ENCODE measurements at places on chromosomes 12 and 14.

- DNase-seq: peak; percentile 43
Measured at GRCh38 chr12:102781117-102781516, 135.9 kb downstream of the PAH start.

GRCh38 chr12:52585946-52586345, 12.3 kb upstream of the KRT74 start:
- no peak for DNase-seq

DNA sequence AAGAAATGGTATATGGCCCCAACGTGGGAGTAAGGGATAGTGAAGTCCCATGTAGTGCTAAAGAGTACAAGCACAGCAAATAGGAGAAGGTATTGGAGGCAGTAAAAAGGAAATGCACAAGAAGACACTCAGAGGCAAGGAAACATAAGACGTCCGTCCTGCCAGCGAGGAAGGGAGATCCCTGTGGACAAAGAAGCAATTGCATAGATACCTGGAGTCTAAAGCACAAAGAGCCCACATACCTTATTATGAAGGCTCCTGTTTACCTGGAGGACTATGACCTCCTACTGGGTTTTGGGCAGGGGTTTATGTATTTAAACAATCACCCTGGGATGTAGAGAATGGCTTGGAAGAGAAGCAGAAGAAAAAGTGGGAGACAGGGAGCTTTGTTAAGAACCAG, 341.2 kb upstream of the DCN start:
- no peak for DNase-seq

GRCh38 chr12:115191342-115191741, 507.4 kb upstream of the TBX3 start:
- DNase-seq: no peak

DNA sequence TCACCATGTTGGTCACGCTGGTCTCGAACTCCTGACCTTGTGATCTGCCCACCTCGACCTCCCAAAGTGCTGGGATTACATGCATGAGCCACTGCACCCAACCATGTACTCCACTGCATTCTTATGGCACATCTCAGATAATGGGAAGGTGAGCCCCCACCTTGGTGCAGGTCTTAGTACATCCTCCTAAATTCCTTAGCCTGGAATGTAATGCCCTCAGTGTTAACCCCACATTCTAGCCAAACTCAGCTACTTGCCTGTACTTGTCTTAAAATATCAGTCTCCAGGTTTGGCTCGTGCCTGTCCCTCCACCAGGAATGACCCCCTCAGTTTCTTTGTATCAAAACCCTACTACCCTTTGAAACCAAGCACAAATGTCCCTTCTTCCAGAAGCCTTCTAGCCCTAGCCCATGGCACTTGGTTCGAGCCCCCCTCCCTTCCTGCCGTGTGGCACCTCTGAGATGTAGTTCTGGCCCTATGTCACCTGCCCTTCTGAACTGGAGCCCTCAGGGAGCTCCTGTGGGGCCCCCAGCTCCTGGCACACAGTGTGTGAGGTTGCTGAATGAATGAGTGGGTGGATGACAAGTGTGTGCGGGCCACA, 8.4 kb downstream of the KCNH3 start:
- no peak for DNase-seq

DNA sequence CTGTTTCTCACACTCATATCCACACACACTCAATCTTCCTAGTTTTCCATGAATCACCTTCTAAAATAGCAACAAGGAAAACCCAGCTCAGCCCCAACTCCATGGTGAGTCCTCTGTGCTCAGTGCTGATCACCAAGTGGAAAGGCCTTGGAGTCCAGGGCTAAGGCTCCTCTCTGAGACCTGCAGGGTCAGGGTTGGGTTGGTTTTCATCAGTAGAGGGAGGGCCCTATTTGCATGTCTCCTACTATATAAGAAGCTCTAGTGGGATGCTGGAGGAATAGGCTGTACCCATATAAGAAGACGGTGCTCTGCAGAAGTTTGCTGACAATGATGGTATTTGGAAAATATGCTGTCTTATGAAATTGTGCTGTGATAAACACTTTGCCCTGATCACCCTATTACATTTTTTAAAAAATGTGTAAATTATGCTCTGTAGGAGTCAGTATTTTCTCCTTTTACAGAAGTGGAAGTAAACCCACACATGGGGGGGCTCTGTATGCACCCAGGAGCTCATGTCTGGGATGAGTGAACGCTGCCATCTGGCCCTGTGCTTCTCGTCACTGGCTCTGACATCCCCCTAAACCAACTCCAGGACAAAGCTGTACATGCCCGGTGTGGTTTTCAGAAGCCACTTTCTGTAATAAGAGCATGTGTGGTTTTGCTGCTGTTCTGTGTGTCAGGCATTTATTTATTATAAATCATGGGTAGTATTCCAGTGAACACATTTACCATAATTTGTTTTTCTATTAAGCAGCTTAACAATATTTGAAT, 536.3 kb downstream of the TMEM121 start:
- DNase-seq: no peak

- DNase-seq: peak; percentile 96
Measured at GRCh38 chr12:120110550-120111501, 5.7 kb downstream of the RAB35 start.

- DNase-seq: no peak
Measured at GRCh38 chr12:118185602-118186397, 49.9 kb downstream of the PEBP1 start.

GRCh38 chr14:70392676-70393075, 24.2 kb downstream of the SYNJ2BP start:
- no peak for DNase-seq

DNA sequence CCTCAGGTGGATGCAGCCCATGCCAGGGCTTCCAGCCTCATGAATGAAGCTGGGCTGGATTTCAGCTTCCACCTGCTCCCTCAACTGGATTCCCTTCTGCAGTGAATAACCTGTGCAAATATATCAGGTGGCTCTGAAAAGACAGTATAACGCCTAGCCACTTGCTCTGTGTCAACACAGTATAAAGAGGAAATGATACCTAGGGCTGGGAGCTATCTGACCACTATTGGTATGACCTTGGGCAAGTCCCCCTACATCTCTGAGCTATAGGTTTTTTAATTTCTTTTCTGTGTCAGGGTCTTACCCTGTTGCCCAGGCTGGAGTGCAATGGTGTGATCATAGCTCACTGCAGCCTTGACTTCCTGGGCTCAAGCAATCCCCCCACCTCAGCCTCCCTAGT, 19.8 kb downstream of the ISM2 start:
- DNase-seq: no peak

DNA sequence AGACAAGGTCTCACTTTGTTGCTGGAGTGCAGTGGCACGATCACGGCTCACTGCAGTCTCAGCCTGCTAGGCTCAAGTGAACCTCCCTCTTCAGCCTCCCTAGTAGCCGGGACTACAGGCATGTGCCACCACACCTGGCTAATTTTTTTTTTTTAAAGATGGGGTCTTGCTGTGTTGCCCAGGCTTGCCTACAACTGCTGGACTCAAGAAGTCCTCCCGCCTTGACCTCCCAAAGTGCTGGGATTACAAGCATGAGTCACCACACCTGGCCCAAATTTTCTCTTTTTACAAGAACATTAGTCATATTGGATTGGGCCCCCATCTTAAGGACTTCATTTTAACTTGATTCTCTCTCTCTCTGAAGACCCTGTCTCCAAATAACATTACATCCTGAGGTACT, 7.0 kb upstream of the HECTD4 start:
- no peak for DNase-seq

DNA sequence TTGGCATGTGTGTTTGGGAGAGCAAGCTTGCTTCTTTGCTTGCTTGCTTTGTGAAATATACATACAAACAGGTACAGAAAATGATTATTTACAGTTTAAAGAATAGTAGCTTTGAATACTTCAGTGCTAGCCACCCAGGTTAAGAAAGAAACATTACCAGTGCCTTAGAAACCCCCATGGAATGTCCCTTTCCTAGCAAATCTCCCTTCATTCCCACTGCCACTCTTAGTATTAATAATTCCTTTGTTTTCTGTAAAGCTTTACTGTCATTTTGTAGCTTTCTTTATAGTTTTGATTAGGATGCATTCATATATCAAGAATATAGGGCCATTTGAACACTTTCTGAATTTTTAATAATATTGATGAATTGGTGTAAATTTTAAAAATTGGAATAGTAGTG, 9.5 kb downstream of the SRGAP1 start:
- DNase-seq: no peak

- no peak for DNase-seq
Measured at GRCh38 chr12:58761308-58761707, 159.0 kb downstream of the LRIG3 start.

DNA sequence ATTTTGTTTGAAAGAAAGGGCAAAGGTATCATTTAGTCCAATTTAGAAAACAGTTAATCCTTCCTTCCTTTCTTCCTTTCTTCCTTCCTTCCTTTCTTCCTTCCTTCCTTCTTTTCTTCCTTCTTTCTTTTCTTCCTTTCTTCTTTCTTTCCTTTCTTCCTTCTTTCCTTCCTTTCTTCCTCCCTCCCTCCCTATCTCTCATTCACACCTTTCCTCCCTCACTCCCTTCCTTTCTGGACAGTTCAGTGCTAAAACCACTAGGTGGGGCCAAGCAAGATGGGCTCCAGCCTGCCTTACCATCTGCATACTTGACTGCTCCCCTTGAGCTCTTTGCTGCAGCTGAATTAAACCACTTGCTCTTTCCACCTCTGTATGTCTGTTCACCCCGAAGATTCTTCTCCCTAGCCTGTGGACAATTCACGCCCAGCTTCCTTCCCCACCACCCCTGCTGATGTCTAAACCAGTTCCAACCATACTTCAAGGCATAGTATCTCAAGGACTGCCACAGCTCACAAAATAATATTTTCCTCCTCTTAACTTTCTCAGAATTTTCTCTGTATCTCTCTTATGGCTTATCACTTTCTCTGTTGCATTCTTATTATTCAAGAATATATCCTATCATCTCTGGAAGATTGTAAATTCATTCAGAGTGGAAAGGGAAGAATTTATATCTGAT, 78.0 kb downstream of the DBX2 start:
- DNase-seq: no peak

GRCh38 chr12:53380794-53381730, 1.1 kb downstream of the SP1 start:
- peak; percentile 68 for DNase-seq

DNA sequence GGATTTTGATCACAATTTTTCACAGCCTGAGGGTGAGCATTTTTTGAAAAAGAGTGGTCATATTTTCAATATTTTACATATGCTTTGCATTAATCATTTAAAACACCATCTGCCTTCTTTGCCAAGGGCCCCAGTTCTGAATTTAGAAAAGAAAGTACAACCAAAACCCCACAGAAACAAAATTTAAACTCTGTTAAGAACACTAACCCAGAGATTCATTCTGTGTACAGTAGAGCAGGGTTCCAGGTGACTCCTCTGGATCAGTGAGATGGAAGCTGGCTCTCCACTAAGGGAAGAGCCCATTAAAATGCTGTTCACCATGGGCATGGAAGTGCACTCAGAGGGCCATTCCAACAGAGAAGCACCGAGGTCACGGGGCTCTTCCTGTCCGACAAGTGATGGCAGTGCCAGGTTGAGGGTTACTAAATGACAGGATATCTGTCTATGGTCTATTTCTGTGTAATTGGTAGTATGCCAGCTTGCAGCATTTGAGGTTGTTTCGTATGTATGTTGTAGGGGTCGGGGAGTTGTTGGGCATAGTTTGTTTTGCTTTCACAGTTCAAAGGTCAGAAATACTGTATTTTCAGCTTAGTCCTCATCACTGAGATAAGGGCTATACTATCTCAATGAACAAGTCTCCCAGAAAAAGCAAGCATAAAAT, 95.9 kb downstream of the SLC35F4 start:
- DNase-seq: no peak

DNA sequence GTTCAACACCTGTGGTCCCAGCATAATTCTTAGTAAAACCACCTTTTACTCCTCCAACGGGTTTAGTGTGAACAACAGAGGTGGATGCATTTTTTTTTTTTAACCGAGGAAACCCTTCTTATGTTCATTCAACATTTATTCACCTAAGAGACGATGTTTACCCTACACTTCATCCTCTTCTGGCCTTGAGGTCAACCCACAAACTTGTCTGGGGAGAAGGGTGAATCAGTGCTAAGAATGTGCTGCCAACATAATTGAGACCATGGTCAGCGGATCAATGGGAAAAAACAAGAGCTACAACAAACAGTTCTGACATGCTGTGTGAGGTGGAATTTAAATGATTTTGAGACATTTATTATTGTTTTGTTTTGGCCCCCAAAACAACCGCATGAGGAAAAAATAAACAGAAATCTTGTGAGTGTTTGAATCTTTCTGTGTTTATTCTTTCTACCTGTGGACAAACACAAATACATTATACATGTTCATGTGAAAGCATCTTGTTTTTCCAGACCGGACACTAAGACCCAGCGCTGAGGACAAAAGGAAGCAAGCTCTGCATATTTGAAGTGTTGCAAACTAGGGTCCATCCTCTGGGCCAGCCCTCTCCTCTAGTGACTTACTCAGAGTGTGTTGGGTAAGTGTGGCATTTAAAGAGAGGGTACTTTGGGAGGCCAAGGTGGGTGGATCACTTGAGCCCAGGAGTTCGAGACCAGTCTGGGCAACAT, 5.1 kb upstream of the USP30 start:
- DNase-seq: no peak

GRCh38 chr14:61643555-61643954, 51.8 kb upstream of the HIF1A start:
- DNase-seq: peak; percentile 63

- no peak for DNase-seq
Measured at GRCh38 chr12:25864306-25865276, 93.9 kb upstream of the RASSF8 start.

GRCh38 chr14:91985521-91986255, 38.2 kb upstream of the FBLN5 start:
- DNase-seq: peak; percentile 26

GRCh38 chr14:96934638-96935330, 137.6 kb downstream of the VRK1 start:
- DNase-seq: no peak

GRCh38 chr12:24359418-24359817, 409.9 kb upstream of the SOX5 start:
- no peak for DNase-seq

DNA sequence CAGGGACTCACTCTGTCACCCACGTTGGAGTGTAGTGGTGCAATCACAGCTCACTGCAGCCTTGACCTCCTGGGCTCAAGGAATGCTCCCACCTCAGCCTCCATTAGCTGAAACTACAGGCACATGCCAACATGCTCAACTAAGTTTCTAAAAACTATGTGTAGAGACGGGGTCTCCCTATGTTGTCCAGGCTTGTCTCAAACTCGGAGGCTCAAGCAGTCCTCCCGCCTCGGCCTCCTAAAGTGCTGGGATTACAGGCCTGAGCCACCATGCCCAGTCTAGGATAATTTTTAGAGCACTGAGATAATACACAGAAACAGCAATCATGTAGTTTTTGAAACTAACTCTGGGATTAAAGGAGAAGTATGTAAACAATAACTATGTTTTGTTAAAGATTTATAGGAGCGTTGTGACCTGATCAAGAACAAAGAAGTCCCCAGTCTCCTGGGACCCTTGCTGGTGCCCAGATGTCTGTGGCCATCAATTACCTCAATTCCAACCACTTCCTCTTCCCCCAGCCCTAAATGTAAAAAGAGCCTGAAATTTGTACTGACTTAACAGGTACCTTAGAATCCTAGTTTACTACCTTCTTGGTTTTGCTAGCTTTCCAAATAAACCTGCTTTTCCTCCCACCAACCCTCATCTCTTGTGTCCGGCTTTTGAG, 28.9 kb upstream of the EGLN3 start:
- DNase-seq: no peak
